ENCODE measurements at places on chromosomes 16 and 17.

- DNase-seq, result no peak
These were observed 33.9 kb upstream of the ZKSCAN2 start for GRCh38 chr16:25291580-25291979.

- DNase-seq, result no peak
These were observed 191.2 kb downstream of the MSI2 start for GRCh38 chr17:57447357-57447989.

- DNase-seq, result no peak
These were observed 225.8 kb upstream of the SDK2 start for GRCh38 chr17:73870068-73870467.

DNA sequence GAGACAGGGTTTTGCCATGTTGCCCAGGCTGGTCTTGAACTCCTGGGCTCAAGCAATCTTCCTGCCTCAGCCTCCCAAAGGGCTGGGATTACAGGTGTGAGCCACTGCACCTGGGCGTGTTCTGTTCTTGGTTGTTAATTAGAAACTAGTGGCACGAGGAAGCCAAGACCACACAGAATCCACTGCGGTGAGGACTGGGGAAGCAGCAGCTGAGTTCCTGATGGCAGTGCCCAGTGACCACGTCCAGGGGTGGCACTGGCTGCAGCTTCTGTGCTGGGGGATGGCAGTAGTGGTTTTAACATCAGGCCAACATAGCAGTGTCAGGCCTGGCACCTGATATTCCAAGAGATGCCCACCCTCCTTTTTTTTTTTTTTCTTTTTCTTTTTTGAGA lies 39.7 kb upstream of the NDRG4 start:
- DNase-seq, result no peak

GRCh38 chr16:85091522-85091910 lies 20.8 kb downstream of the CIBAR2 start:
- DNase-seq, result no peak

GRCh38 chr17:33779234-33779591 lies 475.9 kb upstream of the CCL2 start:
- peak; percentile 76 for DNase-seq

DNA sequence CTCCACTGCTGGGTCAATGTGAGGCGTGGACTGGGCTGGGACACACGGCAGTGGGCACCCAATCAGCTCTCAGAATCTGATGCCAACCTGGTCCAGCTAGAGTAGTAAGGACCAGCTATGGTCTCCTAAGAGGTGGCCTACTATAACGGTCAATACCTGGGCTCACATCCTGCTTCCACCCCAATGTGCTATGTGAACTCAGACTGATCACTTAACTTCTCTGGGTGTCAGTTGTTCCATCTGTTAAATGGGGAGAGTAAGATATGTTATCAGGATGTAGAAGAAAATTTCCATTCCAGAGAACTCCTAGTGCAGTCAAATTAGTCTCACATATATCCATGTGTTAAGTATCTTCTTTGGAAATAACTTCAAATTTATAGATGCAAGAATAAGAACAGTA lies 14.2 kb downstream of the FAM117A start:
- no peak for DNase-seq

GRCh38 chr17:49755663-49756283 lies 8.2 kb downstream of the FAM117A start:
- DNase-seq, result no peak

GRCh38 chr17:48644910-48645557 lies 18.9 kb upstream of the HOXB9 start:
- no peak for DNase-seq

DNA sequence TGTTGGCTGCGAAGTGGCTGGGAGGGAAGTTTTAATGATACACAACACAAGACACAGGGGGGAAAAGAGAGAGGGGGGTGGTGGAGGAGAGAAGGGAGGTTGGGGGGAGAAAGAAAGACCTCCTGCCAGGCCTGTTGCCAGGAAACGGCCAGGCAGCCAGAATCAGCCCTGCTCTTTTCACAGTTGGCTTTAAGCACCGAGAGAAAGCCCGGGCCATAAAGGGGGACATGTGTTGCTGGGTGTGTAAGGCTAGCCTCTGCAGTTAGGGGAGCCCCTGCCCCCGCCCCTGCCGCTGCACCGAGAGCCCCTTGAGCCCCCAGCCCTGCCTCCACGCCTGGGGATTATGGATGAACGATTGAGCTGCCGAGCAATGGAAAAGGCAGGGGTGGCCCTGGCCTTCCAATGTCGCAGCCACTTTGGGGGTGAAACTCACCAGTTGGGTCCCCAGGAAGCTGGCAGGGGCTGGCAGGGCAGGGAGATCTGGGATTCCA lies 13.9 kb upstream of the WNT3 start:
- no peak for DNase-seq

GRCh38 chr17:60330731-60331130 lies 61.2 kb downstream of the USP32 start:
- DNase-seq, result peak; percentile 54

DNA sequence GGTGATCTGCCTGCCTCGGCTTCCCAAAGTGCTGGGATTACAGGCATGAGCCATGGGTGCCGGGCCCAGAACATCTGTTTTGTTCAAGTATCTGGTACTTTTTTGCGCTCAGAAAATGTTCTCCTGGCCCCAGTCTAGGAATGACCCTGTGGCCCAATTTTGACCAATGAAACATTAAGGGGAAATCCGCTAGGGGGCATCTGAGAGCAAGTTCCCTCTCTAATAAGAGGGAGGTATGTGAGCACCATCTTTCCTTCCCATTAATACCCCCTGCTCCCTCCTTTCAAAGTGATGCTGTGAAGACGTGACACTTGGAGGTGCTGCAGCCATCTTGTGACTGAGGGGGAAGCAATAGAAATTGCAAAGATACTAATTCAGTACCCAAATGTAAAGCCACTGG lies 16.5 kb upstream of the CLEC3A start:
- no peak for DNase-seq

DNA sequence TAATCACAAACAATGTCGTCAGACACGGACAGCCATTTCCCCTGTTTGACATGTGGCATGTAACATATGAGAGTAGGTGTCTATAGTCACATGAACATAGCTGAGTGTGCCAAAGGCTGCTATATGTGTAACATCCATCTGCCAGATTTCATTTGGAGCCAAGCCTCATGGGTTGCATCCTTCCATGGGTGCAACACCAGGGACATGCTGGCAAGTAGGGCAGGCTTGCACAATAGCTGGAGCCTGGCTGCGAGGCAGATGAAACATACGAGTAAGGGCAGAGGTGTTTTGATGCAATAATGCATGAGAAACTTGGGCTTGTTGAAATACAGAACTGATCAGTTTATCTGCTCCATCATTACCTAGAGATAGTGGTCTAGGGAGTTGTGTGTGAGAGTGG lies 9.0 kb upstream of the ZNF689 start:
- peak; percentile 15 for DNase-seq

DNA sequence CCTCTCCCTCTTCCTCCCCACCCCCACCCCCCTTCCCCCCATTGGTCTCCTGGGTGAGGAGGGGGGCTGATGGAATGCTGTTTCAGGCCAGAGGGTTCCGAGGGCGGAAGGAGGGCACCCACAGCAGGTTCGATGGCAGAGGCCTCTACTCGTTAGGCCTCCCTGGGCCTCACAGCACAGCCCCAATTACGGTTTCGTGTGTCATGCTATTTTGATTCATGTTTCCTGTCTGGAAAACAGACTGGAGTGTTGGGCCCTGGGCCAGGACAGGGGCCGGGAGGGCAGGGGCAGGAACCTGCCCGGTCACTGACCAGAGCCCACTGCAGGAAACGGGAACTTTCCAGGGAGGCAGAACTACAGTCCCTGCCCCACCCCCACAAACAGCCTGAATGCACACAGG lies 138.2 kb downstream of the C16orf95 start:
- DNase-seq, result peak; percentile 88

DNA sequence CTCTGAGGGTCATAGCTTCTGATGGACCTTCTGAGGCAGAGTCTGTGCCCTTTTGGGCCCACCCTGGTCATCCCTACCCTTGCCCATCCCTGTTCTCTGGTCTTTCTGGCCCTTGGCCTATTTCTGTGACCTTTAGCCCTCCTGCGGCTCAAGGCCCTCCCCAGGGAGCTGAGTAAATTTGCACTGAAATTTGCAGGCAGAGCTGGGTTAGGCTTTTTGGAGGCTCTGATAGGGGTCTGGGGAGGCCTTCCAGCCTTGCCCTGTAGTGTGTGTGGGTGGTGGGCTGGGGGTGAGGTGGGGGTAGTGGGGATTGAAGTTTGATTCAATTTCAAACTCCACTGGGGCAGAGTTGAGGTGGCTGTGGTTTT lies 17.8 kb downstream of the RARA start:
- DNase-seq, result no peak

DNA sequence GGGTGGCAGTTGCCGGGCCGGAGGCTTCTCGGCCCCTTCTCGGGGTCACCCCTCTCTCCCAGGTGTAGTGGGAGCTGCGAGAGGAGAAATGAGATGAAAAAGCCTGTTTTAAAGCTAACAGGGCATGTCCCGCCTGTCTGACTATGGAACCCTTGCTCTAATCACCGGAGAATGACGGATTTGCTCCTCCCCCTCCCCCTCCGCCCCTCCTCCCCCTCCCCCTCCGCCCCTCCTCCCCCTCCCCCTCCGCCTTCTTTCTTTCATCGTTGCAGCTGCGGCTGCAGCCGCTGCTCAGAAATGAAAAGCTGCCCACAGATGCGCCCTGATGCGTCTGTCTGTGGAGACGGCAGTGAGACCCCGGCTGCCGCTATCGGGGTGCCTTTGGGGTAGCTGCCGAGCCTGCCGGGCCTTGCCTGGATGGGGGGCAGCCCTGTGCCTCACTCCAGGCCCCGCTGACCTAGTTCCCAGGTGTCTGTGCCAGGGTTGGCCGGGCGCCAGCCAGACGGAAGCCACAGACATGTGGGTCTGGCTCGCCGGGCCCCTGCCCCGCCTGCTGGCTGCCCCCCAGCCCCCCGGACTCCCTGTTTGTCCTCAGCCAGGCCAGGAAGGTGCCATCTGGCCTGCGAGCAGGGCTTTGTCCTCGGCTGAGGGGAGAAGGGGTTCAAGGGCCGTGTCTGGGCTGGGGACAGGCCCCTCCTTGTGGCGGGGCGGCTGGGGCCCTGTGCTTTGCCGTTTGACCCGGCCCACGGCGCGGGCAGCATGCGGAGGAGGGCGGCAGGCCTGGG lies 37.7 kb downstream of the GINS2 start:
- DNase-seq, result no peak

DNA sequence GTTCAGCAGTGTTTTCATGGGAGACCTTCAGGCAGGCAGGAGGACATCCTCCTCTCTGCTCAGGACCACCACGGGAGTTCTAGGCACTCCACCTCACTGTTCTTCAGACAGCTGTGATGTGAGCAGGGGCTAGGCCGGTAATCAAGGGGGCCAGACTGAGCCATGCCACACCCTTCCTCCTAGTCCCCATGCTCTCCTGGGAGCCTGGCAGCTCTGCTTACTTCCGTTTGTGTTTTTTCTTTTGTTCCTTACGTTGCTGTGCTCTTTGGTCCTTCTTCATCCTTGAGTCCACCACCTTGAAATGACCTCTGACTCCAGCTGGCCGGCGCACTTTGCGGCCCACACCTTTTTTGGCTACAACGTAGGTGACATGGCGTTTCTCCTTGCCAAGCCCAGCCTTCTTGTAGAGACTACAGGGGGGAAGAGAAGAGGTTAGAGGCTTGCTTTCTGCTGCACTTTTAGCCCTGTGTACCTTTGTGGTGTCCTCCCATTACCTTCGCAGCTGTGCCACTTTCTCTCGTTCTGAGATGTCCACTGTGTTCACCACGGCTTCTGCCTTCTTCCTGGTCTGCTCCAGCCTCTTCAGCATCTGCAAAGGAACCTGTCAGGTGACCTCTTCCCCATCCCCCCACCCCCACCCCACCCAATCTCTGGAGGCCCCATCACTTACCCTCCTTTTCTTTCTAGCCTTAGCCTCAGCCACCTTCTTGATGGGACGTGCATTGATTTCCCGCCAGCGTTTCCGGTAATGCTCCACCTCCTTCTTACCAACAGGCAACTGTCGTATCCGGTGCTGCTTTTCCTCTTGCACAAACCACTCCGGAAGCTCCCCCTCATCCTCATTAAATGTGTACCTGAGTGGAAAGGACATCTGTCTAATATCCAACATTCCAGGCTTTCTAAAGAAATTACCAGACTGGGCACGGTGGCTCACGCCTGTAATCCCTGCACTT lies 7.4 kb upstream of the PSMC5 start:
- DNase-seq, result no peak

DNA sequence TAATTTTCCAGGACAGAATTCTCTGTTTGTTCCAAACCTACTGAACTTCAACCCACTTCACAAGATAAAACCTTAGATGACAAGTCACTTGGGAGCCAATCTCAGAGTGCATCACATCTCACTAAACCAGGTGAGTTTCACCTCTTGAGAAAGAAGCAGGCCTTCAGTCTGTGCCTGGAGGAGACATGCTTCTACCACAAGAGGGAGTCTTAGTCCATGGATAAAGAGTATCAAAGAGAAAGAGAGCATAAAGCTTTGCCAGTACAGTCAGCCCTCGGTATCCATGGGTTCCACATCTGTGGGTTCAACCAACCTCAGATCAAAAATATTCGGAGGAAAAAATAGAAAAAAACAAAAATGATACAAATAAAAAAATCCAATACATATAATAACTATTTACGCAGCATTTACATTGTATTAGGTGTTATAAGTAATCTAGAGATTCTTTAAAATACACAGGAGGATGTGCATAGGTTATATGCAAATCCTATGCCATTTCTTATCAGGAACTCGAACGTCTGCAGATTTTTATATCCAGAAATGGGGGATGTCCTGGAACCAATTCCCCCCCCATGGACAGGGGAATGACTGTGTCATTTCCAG lies 37.7 kb downstream of the DUSP14 start:
- peak; percentile 70 for DNase-seq

DNA sequence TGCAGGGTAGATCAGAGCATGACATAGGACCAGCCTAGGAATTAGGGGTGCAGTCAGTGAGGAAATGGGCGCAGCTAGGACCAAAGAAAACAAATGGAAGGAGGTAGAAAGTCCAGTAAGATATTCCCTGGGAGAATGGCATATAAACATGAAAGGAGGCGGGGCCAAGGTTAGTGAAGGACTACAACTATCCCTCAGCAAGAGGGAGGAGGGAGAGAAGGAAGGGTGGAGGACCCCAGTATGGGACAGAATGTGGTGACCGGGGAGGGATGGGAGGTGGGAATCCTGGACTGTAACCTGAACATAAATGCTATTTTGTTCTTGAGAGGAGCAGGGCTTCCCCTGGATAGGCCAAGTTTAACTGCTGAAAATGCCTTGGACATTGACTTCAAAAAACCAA lies 22.8 kb downstream of the ITGB3 start:
- DNase-seq, result no peak

DNA sequence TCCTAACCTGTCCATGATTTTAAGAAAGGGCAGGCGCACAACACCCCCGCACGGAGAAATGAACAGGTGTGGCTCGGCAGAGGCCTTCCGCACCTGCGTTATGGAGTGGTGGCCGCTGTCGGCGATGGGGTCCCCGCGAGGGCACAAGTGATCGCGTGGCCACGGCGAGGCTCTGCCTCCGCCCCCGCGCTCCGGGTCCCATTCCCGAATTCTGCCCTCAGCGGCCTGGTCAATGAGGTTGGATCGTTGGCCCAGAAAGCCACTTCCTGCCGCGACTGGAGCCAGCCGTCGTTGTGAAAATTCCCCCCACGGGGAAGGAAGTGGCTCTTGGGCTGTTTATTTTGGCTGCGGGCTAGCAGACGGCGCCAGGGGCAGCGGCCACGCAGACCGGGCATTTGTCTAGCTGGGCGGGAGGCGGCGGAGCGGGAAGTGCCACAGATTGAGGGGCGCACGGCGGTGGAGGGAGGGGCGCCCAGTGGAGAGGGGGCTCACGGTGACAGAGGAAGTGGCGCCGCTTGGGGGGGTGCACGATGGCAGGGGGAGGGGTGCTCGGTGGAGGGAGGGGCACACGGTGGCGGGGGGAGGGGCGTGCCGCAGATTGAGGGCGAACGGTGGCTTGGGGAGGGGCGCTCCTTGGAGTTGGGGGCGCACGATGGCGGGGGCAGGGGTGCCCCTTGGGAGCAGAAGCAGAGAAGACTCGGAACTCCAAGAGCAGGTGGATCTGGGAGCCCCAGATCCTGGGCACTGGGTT lies 25.0 kb downstream of the MRC2 start:
- DNase-seq, result peak; percentile 69
